ENCODE measurements at places on chromosomes 1 and 21.
A peak's percentile ranks its signal among the peaks of the same experiment; 100 is the strongest.

DNA sequence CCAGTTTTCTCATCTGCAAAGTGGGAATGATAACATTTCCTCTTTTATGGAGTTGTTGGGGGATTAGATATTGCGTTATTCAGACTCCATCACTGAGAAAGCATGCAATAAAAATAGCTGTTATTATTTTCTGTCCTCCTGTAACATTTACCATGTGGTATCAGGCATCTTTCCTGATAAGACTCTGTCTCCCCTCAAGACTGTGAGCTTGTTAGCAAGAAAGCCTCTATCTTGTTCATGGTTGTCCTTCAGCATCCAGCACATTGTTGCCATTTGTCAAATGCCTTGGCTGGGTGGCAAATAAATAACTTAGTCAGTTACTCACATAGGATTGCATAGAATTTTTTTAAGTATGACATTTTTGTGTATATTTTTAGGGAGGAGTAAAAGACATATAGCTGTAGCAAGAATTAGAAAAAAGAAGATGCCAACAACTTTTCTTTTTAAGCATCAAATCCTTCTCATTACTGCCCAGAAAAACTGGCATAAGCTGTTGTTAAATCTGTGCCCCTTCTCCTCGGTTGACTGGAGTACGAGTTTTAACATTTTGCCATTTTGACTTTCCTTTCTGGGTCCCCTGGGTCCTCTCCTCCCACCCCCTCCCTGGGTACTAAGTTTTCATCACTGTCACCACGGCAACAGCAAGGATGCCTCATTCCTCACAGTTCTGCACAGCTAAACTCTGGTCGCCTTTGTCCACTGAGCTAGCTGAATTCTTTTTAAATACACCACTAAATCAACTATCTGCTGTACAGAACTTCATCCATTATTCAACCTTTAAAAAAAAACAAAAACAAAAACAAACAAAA, 1.0 kb upstream of the JAM2 start:
- DNase-seq, result no peak

- no peak for DNase-seq
Measured at GRCh38 chr1:233794863-233795262, 109.6 kb upstream of the SLC35F3 start.

GRCh38 chr1:230808281-230808872, 59.9 kb downstream of the C1orf198 start:
- DNase-seq, result no peak

GRCh38 chr1:16402742-16403141, 34.5 kb downstream of the SPATA21 start:
- no peak for DNase-seq

DNA sequence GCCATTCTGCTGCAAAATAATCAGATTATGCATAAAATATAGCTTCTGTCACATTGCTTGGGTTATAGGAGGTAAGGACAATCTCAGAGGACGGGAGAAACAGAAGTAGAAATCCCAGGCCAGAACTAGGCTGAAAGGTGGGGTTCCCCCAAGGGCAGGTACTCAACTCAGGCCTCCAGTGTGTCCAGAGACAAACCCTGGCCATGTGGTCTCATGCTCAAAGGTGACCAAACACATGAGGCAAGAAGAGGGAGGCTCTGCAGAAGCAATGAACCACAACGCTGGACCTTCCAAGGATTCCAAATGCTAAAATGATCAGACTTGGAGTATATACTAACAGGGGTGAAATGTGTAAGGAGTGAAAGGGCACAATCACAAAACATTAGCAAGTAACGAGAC, 103.8 kb downstream of the DMRTB1 start:
- DNase-seq, result no peak

- no peak for DNase-seq
Measured at GRCh38 chr1:53187401-53187800, 9.2 kb upstream of the CPT2 start.

- DNase-seq, result peak; percentile 32
Measured at GRCh38 chr1:153677718-153678518, 570 bp upstream of the NPR1 start.

DNA sequence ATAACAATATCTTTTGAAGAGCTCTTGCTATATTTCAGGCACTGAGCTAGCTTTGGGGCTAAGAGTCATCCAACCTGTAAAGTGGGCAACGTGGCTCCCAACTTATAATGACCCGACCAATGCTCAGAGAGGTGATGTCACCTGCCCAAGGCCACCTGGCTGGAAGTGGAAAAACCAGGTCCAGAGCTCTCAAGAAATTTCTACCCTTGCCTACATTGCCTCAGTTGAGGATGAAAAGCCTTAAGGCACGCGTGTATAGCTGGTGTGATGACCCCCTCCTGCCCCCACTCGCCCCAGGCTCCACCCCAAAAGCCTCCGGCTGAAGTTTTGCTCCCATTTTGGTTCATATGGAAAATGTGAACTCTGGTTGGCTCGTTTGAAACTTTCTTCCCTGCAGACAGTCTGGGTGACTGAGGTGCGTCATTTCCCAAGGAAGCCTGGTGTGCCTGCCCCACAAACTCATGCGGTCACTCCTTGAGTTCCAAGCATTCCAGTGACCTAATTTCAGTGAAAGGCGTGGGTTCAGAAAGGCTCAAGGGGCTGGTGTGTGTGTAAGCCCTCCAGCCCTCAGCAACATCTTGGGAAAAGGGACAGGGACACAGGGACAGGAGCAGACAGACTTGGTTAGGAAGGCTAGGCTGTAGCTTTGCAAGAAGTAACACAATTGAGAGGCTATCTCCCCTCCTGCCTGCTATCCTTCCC, 20.5 kb downstream of the HTR1D start:
- DNase-seq, result peak; percentile 83

DNA sequence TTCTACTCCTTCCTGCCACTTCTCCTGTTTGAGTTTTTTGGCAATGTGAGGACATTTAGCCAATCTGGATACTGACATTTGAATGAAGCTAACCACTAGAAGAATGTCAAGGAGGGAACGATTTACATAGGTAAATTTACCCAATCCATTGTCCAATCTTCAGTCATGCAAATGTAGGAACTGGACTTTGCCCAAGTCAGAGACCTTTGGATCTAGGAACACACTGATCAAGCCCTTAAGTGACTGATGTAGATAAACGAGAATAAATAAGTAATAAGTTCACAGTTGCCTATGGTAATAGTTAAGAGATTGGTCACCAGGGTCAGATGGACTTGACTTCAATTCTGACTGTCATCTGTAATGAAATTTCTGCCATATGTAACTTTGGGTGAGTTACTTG, 177.6 kb downstream of the FGGY start:
- DNase-seq, result no peak

GRCh38 chr1:109304226-109304920, 2.4 kb downstream of the MYBPHL start:
- no peak for DNase-seq

DNA sequence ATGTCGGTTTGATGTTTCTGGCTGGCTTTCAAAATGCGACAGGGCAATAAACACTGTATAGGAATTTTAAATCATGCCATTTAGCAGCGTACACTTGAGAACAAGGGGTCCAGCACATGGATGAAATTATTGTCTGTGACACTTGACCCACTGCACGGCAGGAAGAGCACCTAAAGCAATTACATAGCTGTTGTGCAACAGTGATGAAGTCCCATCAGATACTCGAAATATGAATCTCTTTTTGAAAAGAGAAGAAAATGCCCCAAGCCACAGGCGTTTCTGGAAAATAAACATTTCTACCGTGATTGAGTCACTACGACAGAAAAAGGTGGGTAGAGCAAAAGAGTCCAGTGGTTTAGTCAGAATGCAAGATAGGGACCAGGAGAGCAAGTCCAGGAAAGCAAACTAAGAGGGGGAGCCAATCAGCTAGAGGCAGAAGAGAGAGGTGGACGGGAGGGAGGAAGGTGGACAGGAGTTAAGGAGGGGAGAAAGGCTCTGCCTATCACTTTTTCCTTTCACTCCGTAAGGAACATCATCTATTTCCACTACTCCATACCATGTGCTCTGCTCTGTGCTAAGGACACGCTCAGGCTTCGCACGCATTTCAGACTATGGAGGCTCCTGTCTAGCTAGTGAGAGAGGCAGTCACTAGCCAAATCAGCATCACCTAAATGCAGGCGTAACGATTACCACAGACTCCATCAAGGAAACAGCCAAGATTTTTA, 6.4 kb downstream of the DSCAM start:
- peak; percentile 48 for DNase-seq

- no peak for DNase-seq
Measured at GRCh38 chr1:81412954-81413353, 387.8 kb upstream of the ADGRL2 start.

- DNase-seq, result no peak
Measured at GRCh38 chr1:8914466-8914865, 31.2 kb upstream of the CA6 start.

- no peak for DNase-seq
Measured at GRCh38 chr1:89200663-89201062, 1.9 kb upstream of the GBP4 start.

GRCh38 chr1:84620720-84621313, 46.6 kb upstream of the CTBS start:
- DNase-seq, result peak; percentile 75

- no peak for DNase-seq
Measured at GRCh38 chr1:231836227-231836893, 209.8 kb downstream of the DISC1 start.

GRCh38 chr21:44612669-44613229, 870 bp downstream of the KRTAP10-8 start:
- no peak for DNase-seq

DNA sequence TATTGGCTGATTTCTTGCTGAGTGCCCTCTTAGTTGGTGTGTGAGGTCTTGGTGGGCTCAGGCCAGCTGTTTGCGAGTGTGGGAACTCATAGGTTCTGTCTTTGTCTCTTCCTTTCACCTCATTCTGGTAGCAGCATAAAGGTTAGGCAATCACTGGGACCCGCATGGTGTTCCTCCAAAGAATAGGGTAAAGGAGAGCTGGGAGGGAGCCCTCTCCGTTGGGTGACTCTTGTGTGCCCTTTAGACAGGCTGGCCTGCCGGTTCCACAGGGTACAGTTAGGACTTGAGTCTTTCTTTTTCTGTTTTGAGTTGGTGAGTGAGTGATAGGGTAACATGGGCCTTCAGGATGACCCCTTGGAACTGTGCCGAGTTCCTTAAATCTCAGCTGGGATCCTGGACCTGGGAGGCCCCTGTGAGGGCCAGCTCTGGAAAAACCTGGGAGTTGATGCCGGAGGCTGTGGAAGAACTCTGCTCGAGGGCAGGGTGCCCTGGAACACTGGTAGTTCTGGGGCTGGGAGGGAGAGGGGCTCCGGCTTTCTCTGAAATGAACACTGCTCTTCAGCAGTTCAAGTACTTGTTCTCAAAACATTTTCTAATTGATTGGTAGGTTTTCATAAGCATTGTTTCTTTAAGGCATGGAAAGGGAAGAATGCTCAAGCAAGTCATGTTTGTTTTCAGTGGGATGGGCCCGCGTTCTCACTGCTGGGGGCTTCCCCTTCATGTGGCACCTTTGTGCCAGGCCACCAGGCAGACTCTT, 2.1 kb upstream of the THAP3 start:
- no peak for DNase-seq

DNA sequence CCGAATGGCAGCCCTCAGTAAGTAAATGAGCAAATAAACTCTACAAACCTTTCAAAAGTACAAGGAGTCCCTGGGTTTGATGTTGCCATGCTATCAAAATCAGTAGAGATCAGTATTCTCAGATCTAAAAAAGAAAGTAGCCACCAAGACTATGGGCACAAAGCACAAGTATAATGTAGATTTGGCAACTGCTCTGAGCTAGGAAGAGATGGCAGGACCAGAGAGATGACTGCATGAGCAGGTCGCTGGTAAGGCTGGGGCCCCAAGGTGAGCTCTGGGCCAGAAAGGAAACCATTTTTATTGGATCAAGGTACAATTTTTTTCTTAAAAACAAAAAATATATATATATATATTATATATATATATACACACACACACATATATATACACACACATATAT, 3.1 kb upstream of the ADORA3 start:
- DNase-seq, result no peak

GRCh38 chr1:115082949-115083348, 6.4 kb downstream of the TSPAN2 start:
- no peak for DNase-seq

DNA sequence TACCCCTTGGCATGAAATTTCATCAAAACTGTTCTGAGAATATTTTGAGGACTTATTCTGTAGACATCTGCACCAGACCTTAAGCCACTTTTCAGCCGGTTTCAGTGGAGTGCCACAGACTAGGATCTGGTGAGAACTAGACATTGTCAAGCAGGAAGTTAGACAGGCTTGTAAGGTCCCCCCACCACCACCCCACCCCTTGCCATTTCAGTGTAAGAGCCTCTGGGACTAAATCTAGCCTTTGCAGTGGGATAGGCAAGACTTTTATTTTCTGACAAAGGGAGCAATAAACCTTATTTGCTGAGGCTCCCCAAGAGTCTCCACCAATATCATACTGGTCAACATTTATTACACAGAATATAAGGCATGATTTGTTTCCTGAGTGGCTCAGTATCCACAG, 77.9 kb upstream of the EXO1 start:
- DNase-seq, result no peak

DNA sequence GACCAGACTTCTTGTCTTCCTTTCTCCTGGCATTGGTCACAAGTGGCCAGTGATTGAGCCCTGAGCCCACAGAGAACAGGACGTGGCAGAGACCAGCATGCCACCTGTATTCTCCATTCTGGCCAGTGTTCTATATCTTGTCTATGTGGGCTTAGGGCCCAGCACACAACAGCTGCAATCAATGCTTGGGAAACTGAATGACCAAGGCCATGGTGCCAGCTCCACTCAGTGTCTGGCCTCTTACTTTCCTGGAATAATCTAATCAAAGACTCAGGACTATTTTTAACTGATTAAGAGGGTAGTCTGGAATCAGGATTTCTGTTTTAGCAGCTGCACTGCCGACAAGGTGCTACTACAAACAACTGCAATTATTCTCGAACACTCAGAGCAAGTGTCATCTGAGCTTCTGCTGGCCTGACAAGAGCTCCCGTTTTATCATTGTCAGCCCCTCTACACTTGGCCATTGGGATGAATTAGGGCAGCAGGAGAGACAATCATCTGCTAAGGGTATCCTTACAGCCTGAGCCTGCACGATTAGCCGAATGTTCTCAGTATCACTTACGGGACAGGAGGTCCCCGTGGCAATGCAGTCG, 74.4 kb upstream of the GRIK3 start:
- DNase-seq, result no peak

DNA sequence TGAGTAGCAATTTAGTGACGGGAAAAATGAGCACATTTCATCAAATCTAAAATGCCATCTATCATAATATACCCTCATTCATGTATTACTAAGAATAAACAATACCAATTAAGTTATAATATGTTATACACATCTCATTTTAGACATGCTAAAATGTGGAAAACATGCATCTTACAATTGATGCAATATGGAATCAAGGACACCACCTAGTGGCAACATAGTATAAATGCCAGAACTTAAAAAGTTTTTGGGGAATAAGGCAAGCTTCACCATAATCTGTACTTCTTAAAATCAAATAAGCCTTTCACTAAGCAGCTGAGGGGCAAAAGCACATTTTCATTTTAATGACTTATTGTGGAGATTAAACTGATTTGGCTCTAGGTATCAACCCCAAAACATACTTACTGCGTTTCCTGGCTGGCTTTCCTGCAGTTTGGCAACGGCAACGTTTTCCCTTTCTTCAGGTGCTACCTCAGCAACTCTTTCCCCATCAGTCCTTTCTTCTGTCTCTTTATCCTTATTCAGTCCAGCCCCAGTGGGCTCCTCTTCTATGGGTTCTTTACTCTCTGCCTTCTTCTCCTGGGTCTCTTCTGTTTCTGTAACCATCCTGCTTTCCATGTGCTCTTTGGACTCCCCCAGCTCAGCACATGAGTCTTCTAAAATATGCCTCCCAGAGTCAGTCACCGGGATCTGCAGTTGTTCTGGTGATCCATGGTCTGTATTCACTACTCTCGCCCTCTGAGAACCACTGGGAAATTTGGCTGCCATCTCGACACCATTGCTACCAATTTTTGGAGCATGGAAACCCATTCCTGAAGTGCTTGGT, 11.4 kb downstream of the SDE2 start:
- no peak for DNase-seq
